ENCODE measurements at places on chromosomes 5 and 9.

GRCh38 chr9:33221568-33221884 lies 18.4 kb upstream of the SPINK4 start:
- no peak for DNase-seq

DNA sequence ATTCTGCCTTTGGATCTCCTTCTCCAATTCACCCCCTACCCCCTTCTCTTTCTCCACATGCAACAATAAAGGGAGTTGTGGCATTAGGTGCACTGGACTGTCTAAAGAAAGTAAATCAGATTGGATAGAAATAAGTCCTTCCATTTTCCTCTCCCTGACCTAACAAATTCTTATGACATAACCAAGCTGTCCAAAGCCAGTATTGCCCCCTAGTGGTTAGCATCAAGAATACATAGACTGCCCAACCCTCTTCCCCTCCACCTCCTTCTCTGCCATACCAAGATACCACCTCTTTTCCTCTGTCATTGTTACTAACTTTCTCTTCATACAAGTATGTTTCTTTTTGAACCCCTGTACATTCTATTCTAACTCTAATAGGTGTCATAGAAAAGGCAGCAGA lies 45.7 kb downstream of the PPARGC1B start:
- DNase-seq = peak; percentile 40

GRCh38 chr9:105219291-105219805 lies 25.1 kb upstream of the SLC44A1 start:
- DNase-seq = no peak

DNA sequence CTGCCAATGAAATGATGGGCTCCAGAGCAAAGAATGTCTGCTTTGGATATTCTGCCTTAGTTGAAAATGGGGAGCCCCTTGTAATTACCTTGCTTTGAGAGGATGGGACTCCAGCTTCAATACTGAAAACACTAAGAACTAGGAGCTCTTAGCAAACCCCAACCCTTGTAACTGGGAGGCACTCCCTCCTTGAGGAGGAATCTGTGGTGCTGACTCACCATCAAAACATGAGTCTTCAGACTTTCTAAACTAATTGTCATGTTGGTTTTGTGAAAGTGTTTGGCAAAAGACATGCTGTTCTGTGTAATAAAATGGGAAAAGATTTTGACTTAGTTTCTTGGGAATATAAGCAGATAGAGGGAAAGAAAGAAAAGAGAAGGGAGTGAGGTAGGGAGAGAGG lies 91.9 kb upstream of the PTPRD start:
- no peak for DNase-seq

DNA sequence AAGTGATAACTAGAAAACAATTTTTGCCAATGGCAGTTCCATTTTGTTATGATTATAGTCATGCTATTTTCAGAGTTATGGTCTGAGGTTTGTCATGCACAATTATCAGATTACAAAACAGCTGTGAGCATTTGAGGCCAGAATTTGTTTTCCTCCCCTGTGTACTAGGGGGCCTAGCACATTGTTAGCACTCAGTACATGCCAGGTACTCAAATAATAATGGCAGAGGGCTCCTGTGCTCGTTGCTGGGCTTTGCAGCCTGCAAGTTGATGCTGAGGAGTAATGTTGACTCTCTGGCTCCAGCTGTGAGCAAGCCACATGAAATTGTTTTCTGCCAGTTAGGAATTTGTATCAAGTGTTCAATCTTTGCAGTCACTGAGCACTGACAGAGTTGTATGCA lies 6.9 kb downstream of the DNAI1 start:
- no peak for DNase-seq

DNA sequence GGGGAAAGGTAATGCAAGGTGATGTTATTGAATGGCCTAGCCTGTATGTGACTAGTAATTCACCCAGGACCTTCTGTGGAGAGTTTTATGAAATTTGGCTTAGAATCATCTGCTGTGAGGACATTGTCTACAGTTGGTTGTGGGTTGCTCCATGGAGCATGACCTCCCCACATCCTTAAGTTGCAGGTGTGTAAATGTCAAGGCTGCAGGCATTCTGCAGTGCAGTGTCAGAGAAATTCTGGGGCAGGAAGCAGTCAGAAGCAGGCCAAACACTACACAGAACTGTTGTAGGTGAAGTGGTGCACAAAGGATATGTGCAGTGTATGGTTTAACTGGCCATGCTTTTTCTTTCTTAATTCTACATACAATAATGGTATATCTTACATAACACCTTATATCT lies 588.3 kb downstream of the EBF1 start:
- DNase-seq = no peak

DNA sequence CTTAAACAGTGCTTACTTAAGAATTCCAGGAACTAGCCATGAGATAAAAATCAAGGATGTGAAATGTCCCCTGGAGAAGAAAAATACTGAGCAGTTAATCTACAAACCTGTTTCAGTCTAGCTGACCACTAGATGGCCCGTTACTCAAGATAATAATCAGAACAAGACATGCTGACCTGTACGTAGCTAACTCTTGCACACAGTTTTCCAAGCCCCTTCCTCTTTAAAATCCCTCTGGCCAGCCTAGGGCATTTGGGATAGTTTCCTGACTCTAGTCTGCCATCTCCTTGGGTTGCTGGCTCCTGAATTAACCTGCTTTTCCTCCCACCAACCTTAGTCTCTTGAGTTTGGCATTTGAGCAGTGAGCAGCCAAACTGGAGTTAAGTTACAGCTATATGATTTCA lies 59.2 kb upstream of the TRAF1 start:
- peak; percentile 52 for DNase-seq

GRCh38 chr9:134245179-134245578 lies 80.8 kb upstream of the RNU6ATAC start:
- DNase-seq = no peak

DNA sequence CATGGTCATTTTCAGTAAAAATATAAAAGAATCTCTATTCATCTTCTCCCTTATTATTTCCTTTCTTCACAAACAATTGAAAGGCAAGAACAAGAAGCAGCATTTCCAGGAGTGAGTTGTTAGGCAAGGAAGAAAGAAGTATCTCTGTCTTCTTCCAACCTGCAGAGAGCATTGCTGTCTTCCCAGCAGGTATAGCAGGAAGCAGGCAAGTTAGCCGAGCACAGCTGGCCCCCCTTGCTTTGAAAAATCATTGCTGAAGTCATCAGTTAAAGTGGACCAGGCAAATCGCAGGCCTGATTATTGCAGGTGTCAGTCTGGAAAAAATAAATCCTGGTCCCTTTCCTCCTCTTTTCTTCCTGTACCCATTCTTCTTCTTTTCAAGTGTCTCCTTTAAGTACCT lies 353.1 kb upstream of the BRINP1 start:
- DNase-seq = no peak

- DNase-seq = no peak
These were observed 15.5 kb upstream of the LAMC3 start for GRCh38 chr9:130993303-130994030.

- peak; percentile 54 for DNase-seq
These were observed 96.1 kb downstream of the SEMA6A start for GRCh38 chr5:116478491-116478890.
